ENCODE measurements at places on chromosomes 3 and 15.
A peak's percentile ranks its signal among the peaks of the same experiment; 100 is the strongest.

GRCh38 chr3:69791106-69791505, 51.8 kb downstream of the MITF start:
- DNase-seq, result peak; percentile 96

GRCh38 chr3:176687754-176688153, 509.5 kb downstream of the TBL1XR1 start:
- no peak for DNase-seq

GRCh38 chr3:47318916-47319315, 36.2 kb downstream of the KLHL18 start:
- DNase-seq, result no peak

DNA sequence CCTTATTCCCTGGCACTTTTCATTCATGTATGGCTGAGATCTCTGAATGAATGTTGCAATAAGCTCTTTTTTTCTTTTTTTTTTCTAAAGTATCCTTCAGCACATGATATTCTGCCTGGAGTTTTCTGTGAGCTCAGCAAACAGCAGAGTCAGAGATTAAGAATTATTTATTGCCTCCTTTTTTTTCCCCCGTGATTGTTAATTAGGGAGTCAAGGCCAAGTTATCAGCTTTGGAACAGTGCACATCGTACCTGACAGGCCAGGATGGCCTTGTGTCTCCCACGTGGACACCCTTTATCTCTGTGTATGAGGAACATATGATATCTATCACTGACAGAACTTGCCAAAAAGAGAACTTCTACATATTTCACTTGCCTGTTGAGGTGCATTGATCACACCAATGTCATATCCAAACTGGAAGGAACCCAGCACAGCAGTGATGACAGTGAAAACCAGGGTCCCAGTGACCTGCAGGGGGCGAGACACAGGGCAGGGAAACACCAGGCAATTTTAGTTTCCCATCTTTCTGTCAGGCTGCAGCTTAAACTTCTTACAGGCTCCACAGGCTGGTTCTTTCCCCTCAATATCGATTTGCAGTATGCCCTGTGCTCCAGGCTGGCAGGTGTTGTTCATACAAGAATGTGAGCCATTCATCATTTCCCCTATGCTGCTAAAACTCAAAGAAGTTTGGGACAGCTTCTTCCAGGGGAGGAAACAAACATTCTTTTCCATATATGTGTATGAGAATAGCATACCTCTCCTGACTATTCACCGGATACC, 8.2 kb downstream of the SLC2A2 start:
- DNase-seq, result no peak

DNA sequence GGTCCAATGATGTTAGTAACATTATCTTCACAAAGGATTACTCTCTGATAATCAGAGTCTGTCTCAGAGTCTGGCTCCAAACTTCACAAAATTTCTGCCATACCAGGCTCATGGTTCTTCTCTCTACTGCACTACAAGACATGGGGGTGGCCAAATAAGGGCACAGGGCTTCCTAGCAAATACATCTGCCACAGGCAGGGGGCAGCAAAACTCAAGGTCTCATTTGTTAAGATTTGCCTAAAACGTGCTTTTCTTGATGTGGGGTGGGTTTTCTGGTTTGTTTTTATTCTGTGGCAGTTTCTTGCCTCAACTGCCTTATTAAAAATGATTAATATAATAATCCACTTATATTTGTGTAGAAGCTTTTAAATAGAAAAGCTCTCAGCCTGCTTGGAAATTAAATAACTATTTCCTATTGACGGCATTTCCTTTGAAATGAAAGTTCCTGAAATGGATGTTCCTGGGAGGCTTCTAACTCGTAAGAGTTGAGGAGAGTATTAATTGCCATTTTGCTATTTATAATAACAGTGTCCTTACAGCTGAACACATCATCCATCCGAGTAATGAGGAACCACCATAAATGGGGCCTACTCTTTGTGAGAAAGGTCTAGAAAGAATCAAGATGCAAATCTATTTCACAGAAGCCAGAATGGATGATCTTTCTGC, 53.8 kb downstream of the SST start:
- DNase-seq, result peak; percentile 52

All from fibroblast of gingiva (primary cell).